ENCODE measurements at places on chromosomes 12 and 14.

DNA sequence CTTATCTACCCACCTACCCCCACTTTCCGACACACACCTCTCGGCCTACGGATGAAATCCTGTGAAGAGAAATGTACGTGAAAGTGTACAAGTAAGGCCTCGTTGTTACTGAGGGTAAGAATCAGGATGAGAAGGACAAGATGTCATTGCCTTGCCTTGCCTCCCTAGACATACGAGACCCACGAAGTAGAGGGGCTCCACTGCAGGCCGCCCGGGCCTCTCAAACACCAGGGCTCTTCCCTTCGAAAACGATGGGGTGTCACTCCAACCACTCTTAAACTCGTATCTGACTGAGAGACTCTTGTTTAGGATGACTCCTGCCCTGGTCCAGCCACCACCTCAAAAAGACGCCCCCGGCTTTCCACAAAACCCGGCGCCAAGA, 498 bp downstream of the RACGAP1 start:
- H3K36me3 ChIP-seq = no peaks in the 10 kb centered on the region
- H3K27me3 ChIP-seq = no peaks in the 10 kb centered on the region
- peaks cover 23% of the 10 kb centered on the region for H3K4me1 ChIP-seq
- peak overlapping the region; percentile 36 for H3K27ac ChIP-seq

GRCh38 chr12:49092086-49092815, 2.4 kb downstream of the DHH start:
- peak overlapping the region; percentile 21 for H3K4me3 ChIP-seq
- H3K27ac ChIP-seq = peak overlapping the region; percentile 38
- H3K36me3 ChIP-seq = peaks cover 7% of the 10 kb centered on the region

- peaks cover 4% of the 10 kb centered on the region for H3K27me3 ChIP-seq
- no peak overlapping the region for H3K27ac ChIP-seq
- H3K4me1 ChIP-seq = peaks cover 65% of the 10 kb centered on the region
- peak overlapping the region; percentile 73 for H3K4me3 ChIP-seq
- peak; percentile 84 for DNase-seq
Measured at GRCh38 chr12:93572712-93573551, 457 bp downstream of the SOCS2 start.

DNA sequence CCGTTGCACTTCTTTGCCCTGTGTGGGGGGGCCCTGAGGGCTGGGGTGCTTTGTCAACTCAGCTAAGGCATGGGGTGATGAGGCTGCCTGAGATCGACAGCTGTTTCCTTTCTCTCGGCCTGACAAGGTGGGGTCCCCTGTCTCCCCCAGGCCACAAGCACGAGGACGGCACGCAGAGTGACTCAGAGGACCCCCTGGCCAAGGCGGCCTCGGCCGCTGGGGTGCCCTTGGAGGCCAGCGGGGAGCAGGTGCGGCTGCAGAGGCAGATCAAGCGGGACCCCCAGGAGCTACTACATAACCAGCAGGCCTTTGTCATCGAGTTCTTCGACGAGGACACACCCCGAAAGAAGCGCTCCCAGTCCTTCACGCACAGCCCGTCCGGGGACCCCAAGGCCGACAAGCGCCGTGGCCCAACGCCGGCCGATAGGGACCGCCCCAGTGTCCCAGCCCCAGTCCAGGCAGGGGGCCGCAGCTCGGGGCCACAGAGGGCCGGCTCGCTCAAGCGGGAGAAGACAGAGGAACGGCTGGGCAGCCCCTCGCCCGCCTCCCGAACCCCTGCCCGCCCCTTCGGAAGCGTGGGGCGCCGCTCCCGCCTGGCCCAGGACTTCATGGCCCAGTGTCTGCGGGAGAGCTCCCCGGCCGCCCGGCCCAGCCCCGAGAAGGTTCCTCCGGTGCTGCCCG, 18.8 kb downstream of the CEP170B start:
- no peak overlapping the region for H3K4me3 ChIP-seq
- DNase-seq = peak; percentile 65
- H3K27me3 ChIP-seq = no peaks in the 10 kb centered on the region
- H3K4me1 ChIP-seq = no peaks in the 10 kb centered on the region
- no peaks in the 10 kb centered on the region for H3K36me3 ChIP-seq
- H3K27ac ChIP-seq = no peak overlapping the region

- no peak overlapping the region for H3K4me3 ChIP-seq
- H3K4me1 ChIP-seq = no peaks in the 10 kb centered on the region
- no peaks in the 10 kb centered on the region for H3K27me3 ChIP-seq
- no peak overlapping the region for H3K27ac ChIP-seq
- DNase-seq = no peak
Measured at GRCh38 chr14:23877538-23878180, 75.9 kb upstream of the DHRS4 start.

GRCh38 chr14:35158491-35158890, 36.1 kb downstream of the PRORP start:
- H3K27ac ChIP-seq = no peak overlapping the region
- H3K36me3 ChIP-seq = no peaks in the 10 kb centered on the region
- H3K27me3 ChIP-seq = no peaks in the 10 kb centered on the region
- peaks cover 64% of the 10 kb centered on the region for H3K4me1 ChIP-seq
- DNase-seq = no peak

DNA sequence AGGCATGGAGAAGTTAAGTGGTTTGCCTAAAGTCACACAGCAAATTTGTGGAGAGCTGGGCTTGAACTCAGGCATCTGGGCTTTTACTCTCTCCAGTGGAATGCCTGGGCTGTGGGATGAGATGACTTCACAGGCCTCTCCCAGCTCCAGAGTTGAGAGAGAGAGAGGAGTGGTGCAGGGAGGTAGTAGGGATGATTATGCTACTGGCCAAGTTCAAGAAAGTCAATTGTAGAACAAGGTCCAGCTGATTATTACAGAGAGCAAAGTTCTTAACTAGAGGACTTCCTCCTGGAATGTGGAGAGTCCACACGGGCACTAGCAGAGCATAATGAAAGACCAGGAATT, 769 bp upstream of the EMP1 start:
- H3K36me3 ChIP-seq = no peaks in the 10 kb centered on the region
- peak overlapping the region; percentile 80 for H3K27ac ChIP-seq
- H3K27me3 ChIP-seq = no peaks in the 10 kb centered on the region
- peaks cover 22% of the 10 kb centered on the region for H3K4me1 ChIP-seq
- no peak overlapping the region for H3K4me3 ChIP-seq

DNA sequence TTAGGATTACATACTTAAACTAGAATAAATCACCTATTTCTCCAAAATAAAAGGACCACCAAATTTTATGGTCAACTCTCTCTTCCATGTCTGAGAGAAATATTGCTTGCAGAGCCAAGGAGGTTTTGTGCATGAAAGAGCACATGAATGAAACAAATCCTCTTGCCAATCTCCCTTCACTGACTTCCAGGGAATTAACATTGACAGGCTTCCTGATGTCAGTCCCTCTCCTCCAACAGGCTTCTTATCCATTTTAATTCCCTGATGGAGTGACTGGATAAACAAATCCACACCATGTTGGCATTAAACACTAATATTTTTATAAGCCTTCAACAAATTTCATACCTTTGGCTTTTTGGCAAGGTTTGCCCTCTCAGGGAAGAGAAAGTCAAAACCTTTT, 45.3 kb upstream of the CNTN1 start:
- H3K4me1 ChIP-seq = no peaks in the 10 kb centered on the region
- H3K4me3 ChIP-seq = no peak overlapping the region
- no peak for DNase-seq
- no peak overlapping the region for H3K27ac ChIP-seq
- no peaks in the 10 kb centered on the region for H3K27me3 ChIP-seq
- H3K36me3 ChIP-seq = no peaks in the 10 kb centered on the region

DNA sequence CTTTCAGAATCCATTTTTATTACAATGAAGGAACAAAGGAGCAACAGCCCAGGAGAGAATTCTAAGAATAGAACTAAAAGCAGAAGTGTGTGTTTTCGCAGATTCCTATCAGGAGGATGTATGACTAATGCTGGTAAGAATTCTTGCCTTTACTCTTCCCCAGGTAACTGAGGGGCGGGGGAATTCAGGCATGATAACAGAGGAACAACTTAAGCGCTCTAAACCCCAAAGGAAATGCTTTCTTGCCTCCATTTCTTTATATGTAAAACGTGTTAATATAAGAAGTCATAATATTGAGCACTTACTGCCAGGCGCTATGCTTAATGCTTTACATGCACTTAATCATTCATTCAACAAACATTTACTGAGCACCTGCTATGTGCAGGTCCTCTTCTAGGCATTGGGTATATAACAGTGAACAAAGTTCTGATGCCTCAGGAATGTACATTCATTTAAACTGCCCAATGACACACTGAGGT, 4.5 kb downstream of the HCAR1 start:
- H3K27ac ChIP-seq = peak overlapping the region; percentile 64
- DNase-seq = no peak
- no peaks in the 10 kb centered on the region for H3K36me3 ChIP-seq
- H3K4me1 ChIP-seq = peaks cover 32% of the 10 kb centered on the region

- H3K4me1 ChIP-seq = peaks cover 74% of the 10 kb centered on the region
- H3K27ac ChIP-seq = peak within 1 kb of the TSS; percentile 93
- peak within 1 kb of the TSS; percentile 80 for H3K4me3 ChIP-seq
- DNase-seq = peak; percentile 90
Measured at GRCh38 chr14:64704143-64704742, at the start of gene PLEKHG3. PLEKHG3 (plus strand) TSS chr14:64704424; CDS start chr14:64727632, 23,208 bp downstream.

DNA sequence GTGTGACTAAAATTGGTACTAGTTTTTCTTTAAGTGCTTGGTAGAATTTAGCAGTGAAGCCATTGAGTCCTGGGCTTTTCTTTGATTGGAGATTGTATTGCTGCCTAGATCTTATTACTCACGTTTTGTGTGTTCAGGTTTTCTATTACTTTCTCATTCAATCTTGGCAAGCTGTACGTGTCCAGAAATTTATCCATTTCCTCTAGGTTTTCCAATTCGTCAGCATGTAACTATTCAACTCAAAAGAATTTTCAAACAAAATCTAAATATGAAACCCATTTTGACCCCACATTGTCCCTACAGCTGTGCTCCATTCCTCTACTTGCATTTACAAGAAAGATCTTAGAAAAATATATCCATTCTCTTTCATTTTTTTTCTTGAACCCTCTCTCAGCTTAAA, 1613.4 kb upstream of the SEL1L start:
- no peak for DNase-seq
- H3K4me3 ChIP-seq = no peak overlapping the region
- no peak overlapping the region for H3K27ac ChIP-seq
- no peaks in the 10 kb centered on the region for H3K27me3 ChIP-seq

GRCh38 chr12:42421844-42422779, 96.1 kb downstream of the PPHLN1 start:
- peak overlapping the region; percentile 3 for H3K27ac ChIP-seq
- no peaks in the 10 kb centered on the region for H3K36me3 ChIP-seq
- peaks cover 43% of the 10 kb centered on the region for H3K4me1 ChIP-seq
- DNase-seq = no peak
- H3K27me3 ChIP-seq = no peaks in the 10 kb centered on the region
- H3K4me3 ChIP-seq = no peak overlapping the region

- H3K27me3 ChIP-seq = no peaks in the 10 kb centered on the region
- no peak overlapping the region for H3K4me3 ChIP-seq
- no peak overlapping the region for H3K27ac ChIP-seq
- H3K36me3 ChIP-seq = no peaks in the 10 kb centered on the region
- DNase-seq = no peak
- H3K4me1 ChIP-seq = no peaks in the 10 kb centered on the region
Measured at GRCh38 chr14:86296173-86296572, 766.2 kb downstream of the FLRT2 start.

DNA sequence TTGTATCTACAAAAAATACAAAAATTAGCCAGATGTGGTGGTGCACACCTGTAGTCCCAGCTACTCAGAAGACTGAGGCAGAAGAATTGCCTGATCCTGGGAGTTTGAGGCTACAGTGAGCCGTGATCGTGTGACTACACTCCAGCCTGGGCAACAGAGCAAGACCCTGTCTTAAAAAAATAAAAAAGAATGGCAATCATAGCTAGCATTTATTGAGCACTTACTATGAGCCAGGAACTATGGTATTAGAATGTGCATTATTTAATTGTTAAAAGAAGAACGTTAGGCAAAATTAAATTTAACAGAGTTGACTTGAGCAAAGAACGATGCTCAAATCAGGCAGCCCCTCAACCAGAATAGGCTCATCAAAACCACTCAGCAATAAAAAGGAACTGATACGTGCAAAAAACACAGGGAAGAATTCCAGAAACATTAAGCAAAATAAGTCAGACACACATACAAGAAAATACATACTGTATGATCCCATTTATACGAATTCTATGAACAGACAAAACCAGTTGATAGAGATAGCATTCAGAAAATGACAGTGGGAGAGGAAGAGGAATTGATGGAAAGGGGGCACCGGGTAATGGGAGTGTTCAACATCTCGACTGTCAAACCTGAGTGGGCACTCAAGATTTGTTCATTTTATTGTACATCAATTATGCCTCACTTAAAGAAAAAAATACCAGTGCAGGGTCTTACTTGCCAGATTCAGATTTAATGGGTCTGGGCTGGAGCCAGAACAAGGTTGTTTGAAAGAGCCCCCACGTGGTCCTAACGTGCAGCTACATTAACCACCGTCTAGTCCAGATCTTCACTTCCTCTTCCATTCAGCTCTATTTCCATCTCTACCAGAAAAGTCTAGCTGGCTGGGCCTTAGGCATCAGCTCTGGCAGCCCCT, 8.0 kb downstream of the SCNN1A start:
- H3K4me3 ChIP-seq = peak overlapping the region; percentile 11
- peaks cover 58% of the 10 kb centered on the region for H3K4me1 ChIP-seq
- H3K27ac ChIP-seq = no peak overlapping the region
- H3K36me3 ChIP-seq = no peaks in the 10 kb centered on the region
- peak; percentile 72 for DNase-seq

- no peak for DNase-seq
- H3K27me3 ChIP-seq = no peaks in the 10 kb centered on the region
- H3K4me1 ChIP-seq = peaks cover 22% of the 10 kb centered on the region
- H3K36me3 ChIP-seq = no peaks in the 10 kb centered on the region
Measured at GRCh38 chr12:96501908-96502307, 12.5 kb downstream of the CFAP54 start.

DNA sequence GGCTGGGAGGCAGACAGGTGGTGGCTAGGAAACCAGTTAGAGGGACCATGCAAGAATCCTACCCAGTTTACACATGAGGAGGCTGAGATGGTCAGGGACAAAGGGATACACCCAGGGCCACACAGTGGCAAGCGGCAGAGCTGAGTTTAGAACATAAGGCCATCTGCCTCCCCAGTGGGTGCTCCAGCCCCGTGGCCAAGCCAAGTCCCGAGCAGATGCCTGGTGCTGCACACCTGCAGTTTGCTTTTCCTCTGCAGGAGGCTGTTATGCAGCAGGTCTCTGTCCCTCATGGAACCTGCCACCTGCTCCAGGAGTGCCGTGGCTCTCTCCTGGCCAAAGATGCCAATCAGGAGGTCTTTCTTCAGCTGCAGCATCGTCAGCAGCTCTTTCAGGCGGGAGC, 70.8 kb downstream of the SYNE3 start:
- H3K4me1 ChIP-seq = peaks cover 15% of the 10 kb centered on the region
- no peak overlapping the region for H3K27ac ChIP-seq
- H3K36me3 ChIP-seq = peaks cover 43% of the 10 kb centered on the region

DNA sequence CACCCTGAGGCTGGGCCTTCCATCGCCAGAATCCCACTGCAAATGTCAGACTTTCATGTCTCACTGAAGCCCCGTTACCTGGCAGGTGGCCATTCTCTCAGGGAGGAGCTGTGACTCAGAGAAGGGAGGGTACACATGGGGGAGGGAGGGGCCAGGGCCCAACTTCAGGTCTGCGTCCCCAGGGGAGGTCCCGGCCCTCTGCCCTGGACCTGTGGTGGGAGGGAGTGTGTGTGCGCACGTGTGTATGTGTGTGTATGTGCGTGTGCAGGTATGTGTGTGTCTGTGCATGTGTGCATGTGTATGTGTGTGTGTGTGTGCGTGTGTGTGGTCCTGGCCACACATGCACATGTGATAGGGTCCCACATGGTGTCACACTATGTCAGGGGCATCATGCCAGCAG, 50.9 kb downstream of the MVK start:
- no peaks in the 10 kb centered on the region for H3K36me3 ChIP-seq
- no peaks in the 10 kb centered on the region for H3K27me3 ChIP-seq
- no peak overlapping the region for H3K4me3 ChIP-seq
- H3K27ac ChIP-seq = no peak overlapping the region
- H3K4me1 ChIP-seq = no peaks in the 10 kb centered on the region
